ENCODE measurements at places on chromosomes 5 and 9.

DNA sequence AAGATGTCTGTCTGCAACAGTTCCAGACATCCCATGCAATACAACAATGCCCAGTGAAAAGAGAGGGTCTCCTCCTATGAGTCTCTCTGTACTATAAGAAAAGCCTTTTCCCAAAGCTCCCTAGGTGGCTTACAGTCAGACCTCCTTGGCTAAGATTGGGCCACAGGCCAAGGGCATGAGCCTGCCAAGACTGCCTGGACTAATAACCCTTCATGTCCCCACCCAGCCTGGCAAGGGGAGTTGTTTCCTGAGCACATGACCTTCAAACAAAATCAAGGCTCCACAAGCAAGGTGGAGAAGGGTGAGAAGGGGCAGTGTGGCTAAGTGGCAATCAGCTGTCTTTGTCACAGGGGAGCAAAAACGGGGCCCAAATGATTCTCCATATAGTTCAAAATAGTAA is 75.6 kb upstream of the ZSWIM6 start:
- no peak for DNase-seq

GRCh38 chr9:122777935-122778627 is 10.7 kb upstream of the OR5C1 start:
- no peak for DNase-seq

GRCh38 chr5:159032656-159033350 is 66.9 kb downstream of the EBF1 start:
- DNase-seq, result no peak

DNA sequence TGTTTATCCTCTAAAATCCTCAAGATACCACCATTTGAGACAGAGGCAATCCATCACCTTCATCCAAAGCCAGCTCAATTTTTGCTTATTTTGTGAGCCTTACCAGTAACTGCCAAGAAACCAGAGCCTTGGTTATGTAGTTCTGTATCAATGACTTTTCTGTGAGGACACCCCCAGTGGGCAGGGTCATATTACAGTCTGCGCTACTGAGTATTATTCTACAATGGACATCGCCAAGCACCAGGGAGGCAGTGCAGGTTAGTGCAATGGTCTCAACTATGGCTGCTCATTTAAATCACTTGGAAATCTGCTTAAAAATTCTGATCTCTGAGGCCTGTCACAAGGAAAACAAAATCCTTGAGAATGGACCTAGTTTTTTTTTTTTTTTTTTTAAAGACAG is 90.5 kb upstream of the NIPAL4 start:
- no peak for DNase-seq

GRCh38 chr5:72441094-72441723 is 66.0 kb downstream of the ZNF366 start:
- no peak for DNase-seq

GRCh38 chr5:6309949-6310348 is 68.4 kb downstream of the MED10 start:
- no peak for DNase-seq

DNA sequence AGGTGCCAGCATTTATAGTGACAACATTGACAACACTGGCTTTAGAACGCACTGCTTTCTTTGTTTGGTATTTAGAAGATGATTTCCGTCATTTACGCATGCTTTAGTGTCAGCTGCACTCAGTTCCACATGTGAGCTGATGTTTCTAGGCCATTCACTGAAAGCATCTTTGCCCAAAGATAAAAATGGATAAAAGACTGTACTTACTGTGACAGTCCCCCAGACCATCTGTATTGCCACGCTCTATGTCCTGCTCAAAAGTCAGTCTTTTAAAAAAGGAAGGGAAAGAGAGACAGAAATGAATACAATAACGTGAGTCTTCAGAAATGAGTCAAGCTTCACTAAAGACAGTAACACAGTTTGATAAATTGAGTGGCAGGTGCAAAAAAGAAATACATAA is 99.3 kb downstream of the SEMA6A start:
- no peak for DNase-seq

- no peak for DNase-seq
These were observed 203.6 kb downstream of the SPATA31D1 start for GRCh38 chr9:82192211-82192610.

GRCh38 chr9:123960366-123960765 is 30.4 kb upstream of the DENND1A start:
- no peak for DNase-seq

GRCh38 chr5:81393783-81394718 is at the start of gene ACOT12:
TSS of gene ACOT12 (minus strand) at chr5:81394134. CDS start at chr5:81394114, 20 bp downstream.
- no peak for DNase-seq

DNA sequence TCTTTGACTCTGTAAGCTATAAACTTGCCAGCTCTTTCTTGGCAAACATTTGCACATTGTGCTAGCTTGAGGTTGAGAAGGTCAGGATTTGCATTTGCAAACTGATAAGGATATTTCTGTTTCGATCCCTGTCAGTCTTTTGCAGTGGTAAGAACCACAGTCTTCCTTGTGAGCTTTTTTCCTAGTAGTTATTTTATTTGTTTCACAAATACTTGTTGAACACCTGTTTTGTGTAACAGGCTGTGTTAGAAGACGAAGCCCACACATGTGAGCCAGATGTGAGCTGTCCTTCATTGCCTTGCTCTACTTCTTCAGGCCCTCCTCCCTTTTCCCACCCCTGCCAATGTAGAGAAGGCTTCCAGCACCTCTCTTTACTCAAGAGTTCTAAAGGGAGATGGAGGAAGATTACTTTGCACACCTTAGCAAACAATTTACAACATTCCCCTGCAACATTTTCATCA is 327.0 kb upstream of the KLF4 start:
- no peak for DNase-seq

- DNase-seq, result no peak
These were observed 63.4 kb upstream of the WWC1 start for GRCh38 chr5:168227973-168228615.

DNA sequence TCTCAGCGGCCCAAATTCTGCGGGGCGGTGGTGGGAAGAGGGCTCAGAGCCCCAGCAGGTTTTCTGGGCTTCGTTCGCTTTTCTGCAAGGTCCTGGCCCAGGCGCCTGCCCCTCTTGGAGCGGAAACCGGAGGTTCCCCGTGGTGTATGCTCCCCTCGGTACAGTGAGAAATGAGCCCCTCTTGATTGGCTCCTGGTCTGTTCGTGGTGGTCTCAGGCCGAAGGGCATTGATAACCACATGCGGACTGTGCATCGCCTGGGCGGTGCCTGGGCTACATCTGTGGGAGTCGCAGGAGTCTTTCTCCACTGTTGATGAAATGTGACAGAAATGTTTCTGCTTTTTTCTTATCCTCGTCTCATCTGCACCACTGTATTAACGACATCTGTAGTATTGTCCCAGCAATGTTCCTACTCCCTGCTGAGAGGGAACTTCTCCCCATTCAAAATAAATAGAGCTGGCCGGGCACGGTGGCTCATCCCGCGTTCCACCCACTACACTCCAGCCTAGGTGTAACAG is 682 bp downstream of the MAN1B1 start:
- no peak for DNase-seq

GRCh38 chr9:105385381-105385985 is 62.4 kb upstream of the FSD1L start:
- DNase-seq, result no peak

GRCh38 chr5:76427206-76428140 is 24.4 kb downstream of the IQGAP2 start:
- DNase-seq, result no peak

GRCh38 chr9:77649109-77649812 is 1.1 kb upstream of the GNA14 start:
- DNase-seq, result no peak

GRCh38 chr5:97591781-97592180 is 408.7 kb upstream of the RIOK2 start:
- DNase-seq, result no peak

GRCh38 chr9:137276473-137277328 is 825 bp upstream of the TOR4A start:
- no peak for DNase-seq

GRCh38 chr5:172840432-172841154 is 6.5 kb downstream of the ERGIC1 start:
- DNase-seq, result no peak

- DNase-seq, result no peak
These were observed 207.7 kb downstream of the TTLL11 start for GRCh38 chr9:121885345-121885901.

Data from pulmonary artery endothelial cell (primary cell).